ENCODE measurements at places on chromosomes 12 and 14.

GRCh38 chr12:22412581-22412980 is 78.1 kb upstream of the ST8SIA1 start:
- no peak for DNase-seq

DNA sequence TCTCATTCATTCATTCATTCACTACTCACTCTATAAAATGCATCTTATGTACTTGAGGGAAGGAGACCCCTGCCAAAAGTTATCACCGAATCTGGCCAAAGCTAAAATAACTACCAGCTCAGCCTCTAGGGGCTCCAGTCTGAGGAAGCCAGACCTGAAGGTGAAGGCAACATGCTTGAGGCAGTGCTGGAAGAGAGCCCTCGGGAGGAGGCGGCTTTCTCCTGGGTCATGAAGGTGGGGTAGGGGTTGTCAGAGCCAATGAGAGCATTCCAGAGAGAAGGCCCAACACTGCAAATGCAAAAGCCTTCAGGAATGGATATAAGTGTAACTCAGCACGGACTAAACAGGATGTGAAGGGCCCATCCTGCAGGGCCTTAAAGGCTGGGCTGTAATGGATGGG is 62.4 kb downstream of the GSC start:
- DNase-seq = no peak

DNA sequence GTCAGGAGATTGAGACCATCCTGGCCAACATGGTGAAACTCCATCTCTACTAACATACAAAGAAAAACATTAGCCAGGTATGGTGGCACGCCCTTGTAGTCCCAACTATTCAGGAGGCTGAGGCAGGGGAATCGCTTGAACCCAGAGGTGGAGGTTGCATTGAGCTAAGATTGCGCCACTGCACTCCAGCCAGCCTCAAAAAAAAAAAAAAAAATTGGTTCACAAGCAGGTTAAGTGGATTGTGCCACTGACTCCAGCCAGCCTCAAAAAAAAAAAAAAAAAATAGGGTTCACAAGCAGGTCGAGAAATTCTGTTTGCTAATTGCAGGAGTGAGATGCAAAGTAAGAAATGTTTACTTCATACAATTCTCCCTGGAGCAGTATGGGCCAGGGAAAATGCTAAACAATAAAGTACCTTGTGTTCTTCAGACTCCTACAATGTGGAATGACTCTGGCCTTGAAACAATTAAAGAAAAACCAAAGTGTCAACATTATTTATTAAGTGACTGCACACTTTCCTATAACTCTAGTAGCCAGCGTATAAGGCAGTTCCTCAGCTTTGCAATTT is 6.1 kb downstream of the EDDM3B start:
- DNase-seq = no peak

GRCh38 chr12:116138781-116139180 is 138.7 kb downstream of the MED13L start:
- DNase-seq = no peak

GRCh38 chr14:37650356-37651037 is 55.1 kb downstream of the TTC6 start:
- DNase-seq = no peak

- no peak for DNase-seq
Observed at GRCh38 chr14:86940106-86940505, 1052.9 kb downstream of the GALC start.

DNA sequence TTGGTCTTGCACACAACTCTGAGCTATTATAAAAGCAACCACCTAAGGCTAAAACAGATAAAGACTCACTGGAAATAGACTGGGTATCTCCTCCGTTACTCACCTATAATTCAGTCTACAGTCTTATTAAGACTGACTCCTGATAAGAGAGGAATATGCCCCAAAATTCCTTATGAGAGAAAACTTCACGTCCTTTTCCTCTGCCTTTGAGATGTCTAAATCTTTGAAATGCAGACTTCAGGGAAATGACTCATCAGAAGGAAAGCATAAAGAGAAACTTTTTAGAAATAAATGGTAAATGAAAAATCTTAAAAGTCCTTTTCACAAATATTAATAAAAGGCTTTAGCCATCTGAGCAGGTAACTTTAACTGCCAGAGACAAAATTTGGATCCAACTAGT is 187.5 kb upstream of the RTL1 start:
- DNase-seq = no peak

DNA sequence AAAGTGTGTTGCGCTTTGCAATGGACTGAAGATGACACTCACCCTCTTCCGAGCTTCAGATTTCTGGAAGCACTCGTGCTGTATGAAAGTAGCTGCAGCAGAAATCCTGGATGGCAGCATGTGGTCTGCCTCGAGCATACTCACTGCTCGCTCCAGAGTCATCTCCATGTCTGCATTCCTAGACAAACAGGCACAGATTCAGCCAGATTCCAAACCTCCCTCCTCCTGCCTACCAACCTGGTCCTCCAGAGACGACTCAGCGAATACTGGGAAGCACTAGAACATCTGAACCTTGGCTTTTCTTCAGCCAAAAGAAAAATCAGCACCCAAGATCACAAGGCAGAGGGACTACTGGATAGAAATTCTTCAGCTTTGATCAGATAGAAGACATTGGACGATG is 27.7 kb downstream of the PKP2 start:
- DNase-seq = no peak

- no peak for DNase-seq
Observed at GRCh38 chr14:76282581-76282980, 93.4 kb upstream of the ESRRB start.

DNA sequence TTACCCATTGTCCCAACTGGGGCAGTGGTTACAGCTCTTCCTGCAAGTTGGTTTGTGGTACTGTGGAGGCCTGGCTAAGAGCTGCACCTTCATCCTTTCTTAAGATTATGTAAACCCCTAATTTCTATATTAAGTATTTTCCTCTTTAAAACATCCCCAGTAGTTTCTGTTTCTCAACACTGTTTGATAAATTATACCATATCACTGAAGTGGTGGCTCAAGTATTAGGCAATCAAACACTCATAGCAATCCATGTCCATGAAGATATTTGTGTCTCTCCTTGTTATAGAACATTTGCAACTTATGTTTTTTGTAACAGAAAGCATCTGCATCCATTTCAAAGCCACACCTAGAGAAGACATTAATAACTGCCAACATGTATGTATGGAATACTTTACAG is 31.8 kb downstream of the ATXN3 start:
- DNase-seq = no peak

- no peak for DNase-seq
Observed at GRCh38 chr14:41449066-41449465, 157.6 kb upstream of the LRFN5 start.

DNA sequence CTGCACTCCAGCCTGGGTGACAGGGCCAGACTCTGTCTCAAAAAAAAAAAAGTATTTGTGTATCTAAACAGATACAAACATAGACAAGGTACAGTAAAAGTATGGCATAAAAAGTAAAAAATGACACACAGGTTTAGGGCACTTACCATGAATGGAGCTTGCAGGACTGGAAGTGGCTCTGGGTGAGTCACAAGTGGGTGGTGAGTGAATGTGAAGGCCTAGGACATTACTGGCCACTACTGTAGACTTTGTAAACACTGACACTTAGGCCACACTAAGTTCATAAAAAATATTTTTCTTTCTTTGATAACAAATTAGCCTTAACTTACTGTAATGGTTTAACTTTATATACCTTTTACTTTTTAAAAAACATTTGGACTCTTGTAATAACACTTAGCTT is 38.0 kb upstream of the EIF5 start:
- no peak for DNase-seq

DNA sequence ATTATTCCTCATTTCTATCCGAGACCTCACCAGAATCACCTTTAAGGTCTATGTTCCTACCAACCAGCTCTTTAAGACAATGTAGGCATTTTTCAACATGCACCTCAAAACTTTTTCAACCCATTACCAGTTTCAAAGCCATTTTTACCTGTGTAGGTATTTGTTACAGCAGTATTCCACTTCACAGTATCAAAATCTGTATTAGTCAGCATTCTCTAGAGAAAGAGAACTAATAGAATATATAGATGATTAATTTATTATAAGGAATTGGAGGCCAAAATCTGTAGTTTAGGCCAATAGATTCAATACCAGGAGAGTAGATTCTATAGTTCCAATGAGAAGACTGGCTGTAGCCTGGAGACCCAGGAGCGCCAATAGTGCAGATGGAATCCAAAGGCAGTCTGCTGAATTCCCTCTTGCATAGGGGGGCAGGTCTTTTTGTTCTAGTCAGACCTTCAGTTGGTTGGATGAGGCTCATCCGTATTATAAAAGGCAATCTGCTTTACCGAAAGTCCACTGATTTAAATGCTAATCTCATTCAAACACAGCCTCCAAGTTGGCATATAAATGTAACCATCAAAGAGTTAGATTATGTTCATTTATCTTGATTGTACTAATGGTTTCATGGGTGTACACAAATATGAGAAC is 151.6 kb upstream of the SYT1 start:
- DNase-seq = no peak

DNA sequence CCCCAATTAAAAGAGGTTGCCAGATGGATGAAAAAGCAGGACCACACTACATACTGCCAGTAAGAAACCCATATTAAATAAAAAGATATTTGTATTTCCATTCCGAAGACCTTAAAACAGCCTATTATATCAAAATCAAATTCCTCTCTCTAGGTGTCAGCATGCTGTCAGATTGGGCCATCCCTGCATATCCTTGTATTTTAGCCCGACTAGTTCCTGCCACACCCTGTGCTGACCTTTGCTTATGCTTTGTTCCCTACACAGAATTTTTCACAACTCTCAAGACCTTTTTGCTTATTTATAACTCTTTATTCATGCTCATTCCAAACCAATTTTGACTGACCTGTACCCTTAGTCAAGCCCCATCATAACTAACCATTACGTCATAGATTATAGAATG is 12.8 kb downstream of the GSKIP start:
- DNase-seq = no peak

GRCh38 chr12:85951823-85952222 is 77.7 kb downstream of the NTS start:
- no peak for DNase-seq

GRCh38 chr14:69485701-69486100 is 1.2 kb downstream of the PLEKHD1 start:
- DNase-seq = no peak

DNA sequence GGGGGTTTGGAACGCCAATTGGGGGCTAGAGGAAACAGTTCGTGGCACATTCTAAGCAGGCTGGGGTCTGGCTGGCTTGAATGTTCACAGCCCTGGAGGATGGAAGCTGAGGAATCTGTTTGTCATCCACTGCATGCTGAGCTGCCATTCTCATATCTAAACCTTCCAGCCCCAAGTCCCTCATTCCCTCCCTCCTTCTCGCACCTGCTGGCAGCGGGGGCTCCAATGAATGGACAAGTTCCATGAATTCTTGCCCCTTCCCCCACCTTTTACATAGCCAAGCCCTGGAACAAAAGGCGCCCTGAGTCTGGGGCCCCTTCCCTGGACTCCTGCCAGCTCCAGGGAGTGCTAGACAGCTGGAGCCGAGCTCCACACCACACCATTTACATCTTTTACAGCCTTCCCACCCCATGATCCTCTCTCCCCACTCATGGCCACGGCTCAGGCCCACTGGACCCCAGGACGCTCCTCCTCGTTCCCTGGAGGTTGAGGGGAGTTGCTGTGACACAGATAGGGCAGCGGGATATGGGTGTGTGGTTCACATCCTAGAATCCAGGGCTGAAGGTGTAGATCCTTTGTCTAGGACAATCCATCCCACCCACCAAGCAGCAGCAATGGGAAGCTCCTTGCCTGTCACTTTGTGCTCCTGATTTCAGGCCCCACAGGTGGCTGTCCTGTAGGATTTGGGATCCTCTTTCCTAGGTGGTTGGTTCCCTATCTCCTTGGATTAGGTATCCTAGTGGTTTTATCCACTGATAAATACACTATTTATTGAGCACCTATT is 21.7 kb upstream of the VRTN start:
- DNase-seq = no peak

DNA sequence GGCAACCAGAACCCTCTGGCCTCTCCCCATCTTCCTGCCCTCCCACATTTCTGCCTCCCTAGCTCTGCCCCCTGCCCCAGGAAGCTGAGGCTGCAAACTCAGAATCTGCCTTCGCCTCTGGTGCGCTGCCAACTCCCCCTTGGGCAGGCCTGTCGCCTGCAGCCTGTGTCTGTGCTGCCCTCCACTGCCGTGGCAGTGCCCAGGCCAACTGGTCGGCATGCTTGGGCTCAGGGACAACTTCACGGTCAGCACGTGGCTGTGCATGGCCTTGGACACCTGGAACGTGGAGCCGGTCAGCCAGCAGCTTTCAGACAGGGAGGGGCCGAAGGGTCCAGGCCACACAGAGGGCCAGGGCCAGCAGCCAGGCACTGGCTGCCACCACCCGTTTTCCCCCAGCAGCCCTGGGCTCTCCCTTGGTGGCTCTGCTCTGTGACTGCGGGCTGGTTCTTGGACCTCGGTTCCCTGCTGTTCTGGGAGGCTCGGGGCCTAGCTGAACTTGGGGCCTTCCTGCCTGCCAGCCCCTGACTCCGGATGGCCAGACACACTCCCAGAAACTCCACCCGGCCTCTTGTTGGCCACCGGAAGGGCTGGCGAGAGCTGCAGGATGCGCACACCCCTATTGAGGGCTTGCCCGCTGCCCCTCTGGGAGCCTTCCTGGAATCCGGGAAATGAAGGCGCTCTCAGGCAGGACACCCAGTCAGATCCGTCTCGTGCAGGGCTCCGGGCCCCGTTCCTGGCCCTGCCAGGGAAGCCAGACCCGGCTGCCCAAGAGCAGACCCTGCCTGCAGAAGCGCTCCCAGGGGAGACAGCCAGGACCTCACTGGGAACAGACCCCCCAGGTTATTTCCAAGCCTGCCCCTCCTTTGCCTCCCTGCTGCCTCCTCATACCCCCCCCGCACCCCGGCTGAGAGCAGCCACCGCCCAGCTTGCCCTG is 34.2 kb upstream of the PPP1R13B start:
- DNase-seq = no peak

GRCh38 chr14:104880584-104881210 is 15.6 kb downstream of the CEP170B start:
- no peak for DNase-seq

DNA sequence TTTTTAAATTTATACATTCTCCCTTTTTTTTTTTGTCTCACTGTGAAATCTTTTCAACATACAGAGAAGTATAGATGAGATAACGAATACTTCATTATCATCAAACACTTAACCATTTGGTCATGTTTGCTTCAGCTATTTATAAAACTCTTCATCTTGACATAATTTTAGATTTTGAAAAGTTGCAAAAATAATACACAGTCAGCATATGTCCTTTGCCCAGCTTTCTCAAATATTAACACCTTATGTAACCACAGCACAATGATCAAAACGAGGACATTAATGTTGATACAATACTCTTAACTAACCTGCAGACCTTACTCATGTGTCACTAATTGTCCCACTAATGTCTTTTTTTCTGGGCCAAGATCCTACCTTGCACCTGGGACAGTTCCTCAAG is 36.0 kb downstream of the DACT1 start:
- DNase-seq = no peak

DNA sequence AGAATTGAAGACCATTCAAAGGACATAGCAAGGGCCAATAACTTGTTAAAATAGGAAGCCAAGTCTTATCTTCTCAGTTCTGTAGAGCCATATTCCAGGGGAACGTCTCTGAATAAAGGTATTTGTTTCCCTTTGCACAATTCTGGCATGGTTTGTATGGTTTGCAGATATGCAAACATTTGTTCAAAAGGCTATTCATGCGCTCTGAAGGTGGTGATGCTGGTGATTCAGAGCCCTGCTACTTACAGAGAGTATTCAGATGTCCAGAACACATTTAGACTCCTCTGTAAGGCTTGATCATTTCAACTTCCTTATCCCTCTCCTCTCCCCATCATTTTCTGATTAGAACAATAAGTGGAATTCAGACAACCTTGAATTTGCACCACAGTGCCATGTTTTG is 35.9 kb downstream of the SLC4A8 start:
- DNase-seq = no peak

All from nucleus accumbens (tissue), 56 donors.